Stimulated activated CD4-positive, alpha-beta T cell treated with anti-CD3 and anti-CD28 coated beads, Interleukin-1b, Interleukin-23, amount 100 ng/mL, for 1 hour (primary cell): ENCODE measurements at places on chromosomes 5 and 9.

DNA sequence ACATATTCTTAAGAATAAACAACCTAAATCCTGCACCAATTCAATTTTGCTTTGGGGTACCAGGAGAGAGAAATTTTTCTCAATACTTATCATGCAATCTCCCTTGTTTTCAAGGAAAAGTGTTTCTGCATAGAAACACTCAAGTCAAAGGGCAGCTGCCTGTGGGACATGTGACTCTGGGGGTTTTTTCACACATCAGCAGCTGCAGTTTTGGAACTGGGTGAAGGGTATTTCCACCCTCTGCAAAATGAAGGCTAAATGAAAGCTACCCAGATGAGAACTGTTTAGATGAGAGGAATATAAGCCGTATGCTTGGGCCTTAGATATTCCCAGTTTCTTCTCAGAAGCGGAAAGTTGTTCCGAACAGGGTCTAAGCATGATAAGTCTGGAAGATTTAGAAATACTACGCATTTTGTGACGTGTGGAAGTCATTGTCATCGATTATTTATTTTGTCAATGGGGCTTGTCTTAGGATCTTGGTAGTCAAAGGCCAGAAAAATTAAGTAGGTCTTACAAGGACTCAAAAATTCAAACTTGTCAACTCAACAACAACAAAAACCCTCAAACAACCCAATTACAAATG, 64.3 kb upstream of the BOD1 start:
- DNase-seq = no peak

DNA sequence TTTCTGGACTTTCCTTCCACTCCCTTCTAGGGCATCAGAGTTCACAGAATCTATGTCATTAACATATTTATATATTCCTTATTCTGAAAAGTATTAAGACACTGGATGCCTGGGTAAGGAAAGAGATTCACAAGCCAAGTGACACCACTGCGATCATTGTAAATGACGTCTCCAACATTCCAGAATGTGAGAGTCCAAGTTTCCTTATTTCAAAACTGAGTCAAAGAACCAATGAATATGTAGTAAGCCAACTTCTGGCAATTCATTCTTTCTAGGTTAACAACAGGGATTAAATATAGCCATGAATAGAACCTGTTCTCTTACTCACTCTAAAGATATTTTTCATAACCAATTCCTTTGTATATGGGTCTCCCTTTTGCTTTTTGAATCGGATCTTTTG, 18.1 kb downstream of the RAI14 start:
- no peak for DNase-seq

- no peak for DNase-seq
These were observed 21.6 kb upstream of the NNT start for GRCh38 chr5:43581398-43581797.

DNA sequence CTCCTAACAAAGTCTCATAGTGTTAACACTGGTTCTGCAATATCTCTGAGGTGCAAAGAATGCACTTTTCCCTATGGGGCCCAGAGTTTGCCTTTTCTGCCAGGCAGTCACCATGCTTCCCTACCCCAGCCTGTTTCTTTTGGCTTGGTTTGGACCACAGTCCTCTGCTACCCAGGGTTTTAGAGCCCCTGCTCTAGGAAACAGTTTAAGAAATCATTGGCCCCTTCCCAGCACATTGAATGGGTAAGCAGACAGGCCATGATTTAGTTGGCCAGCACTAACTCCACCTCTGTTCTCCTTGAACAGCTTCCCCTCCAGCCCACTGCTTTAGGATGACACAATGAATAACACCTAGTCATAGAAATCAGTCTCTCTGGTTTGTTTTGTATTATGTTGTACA, 73.2 kb downstream of the UBAP1 start:
- no peak for DNase-seq

DNA sequence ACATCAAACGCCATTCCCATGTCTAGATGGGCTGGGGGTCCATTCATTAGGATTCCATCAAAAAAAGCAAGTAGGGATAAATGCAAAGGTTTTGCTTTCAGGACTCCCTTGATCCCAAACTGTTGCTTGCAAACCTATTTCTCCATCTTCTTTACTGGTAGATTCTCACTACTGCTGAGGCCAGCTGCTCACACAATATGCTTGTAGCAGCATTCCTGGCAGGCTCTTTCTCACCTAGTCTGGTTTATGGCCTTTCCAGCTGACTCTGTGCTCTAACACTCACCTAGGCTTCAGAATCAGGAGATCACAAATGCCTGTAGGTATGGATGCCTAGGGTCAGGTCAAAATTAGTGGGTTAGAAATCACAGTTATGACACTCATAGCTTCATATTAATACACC, 274.7 kb downstream of the GABRB2 start:
- DNase-seq = no peak

DNA sequence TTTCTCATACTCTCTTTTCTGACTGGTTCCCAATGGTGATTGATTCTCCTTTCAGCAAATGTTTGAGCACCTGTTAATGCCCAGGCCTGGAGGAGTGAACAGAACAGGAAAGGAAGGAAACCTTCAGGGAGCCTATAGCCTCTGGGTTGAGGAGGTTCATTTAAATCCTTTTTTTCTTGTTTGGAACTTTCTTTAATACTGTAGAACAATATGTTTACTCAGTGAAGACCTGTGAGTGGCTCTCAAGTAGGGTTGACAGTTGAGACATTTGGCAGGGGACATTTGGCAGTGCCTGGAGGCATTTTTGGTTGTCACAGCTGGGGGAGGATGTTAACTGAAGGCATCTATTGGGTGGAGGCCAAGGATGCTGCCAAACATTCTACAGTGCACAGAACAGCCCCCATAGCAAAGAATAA, 6.1 kb upstream of the FAM120AOS start:
- DNase-seq = no peak

DNA sequence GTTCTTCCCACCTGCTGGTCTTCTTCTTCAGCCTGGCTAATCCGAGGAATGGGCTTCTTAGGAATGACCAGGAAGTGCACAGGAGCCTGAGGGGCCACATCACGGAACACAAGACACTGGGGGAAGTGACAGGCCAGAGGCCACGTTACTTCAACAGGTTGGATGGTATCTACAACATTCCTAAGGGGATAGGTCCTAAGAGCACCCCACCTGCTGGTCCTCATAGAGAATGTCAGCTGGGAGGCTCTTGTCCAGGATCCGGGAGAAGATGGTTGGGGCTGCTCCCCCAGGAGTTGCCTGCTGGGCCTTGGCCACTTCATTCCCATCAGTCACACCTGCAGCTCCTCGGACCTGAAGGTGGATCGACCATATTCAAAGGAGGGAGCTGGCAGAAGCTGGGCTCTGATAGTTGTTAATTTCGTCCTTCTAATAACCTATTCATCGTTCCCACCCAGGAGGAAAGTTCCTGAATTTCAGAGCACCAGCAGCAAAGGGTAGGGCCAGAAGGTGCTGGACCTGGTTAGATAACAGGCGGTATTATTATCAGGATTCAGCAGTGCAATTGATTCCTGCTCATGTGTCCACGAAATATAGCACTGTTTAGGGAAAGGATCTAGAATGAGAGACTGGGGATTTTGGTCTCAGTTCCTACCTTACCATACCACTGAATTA, 1.3 kb downstream of the HINT2 start:
- DNase-seq = no peak

GRCh38 chr5:107680099-107680498, 9.4 kb upstream of the EFNA5 start:
- DNase-seq = no peak

GRCh38 chr9:85112933-85113418, 443.4 kb downstream of the NTRK2 start:
- no peak for DNase-seq

DNA sequence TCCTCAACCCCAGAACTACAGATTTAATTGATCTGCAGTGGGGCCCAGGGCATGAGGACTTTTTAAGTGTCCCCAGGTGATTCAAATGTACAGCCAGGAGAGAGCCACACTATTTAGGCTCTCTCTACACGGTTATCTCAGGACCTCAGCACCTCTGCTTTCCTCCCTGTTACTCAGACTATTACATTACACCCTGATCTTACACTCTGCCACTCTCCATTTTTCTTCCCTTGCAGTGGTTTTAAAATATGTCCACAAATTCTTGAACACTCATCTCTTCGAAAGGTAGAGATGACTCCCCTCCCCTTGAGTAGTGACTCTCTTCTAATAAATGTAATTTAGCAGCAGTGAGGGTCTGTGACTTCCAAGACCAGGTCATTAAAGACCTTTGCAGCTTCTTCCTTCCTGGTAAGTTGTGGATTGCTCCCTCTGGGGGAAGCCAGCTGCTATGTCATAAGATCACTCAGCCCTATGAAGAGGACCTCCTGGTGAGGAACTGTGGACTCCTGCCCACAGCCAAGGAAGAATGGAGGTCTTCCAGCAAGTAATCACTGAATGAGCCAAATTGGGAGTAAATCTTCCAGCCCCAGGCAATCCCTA, 87.5 kb upstream of the SSBP2 start:
- DNase-seq = no peak

DNA sequence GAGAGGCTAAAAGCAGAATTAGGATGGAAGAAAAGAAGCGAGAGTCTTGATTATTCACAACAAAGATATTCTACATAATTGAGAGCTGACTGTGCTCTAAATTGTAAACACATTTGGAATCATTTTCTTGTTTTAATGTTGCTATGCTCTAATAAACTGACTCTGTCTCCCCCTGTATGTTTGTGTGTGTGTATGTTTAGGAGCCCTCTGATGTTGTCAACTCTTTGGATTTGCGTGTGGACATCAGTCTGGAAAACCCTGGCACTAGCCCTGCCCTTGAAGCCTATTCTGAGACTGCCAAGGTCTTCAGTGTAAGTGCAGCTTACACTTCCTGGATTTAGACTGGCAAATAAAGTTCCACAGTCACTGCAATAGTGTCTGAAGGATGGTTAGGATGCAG, 37.8 kb downstream of the MOCS2 start:
- no peak for DNase-seq

- no peak for DNase-seq
These were observed 82.6 kb downstream of the GALNT10 start for GRCh38 chr5:154273028-154273617.

GRCh38 chr5:179798771-179799643, 5.2 kb downstream of the LTC4S start:
- no peak for DNase-seq

- DNase-seq = no peak
These were observed 5.4 kb downstream of the ATP10B start for GRCh38 chr5:160846642-160847041.

DNA sequence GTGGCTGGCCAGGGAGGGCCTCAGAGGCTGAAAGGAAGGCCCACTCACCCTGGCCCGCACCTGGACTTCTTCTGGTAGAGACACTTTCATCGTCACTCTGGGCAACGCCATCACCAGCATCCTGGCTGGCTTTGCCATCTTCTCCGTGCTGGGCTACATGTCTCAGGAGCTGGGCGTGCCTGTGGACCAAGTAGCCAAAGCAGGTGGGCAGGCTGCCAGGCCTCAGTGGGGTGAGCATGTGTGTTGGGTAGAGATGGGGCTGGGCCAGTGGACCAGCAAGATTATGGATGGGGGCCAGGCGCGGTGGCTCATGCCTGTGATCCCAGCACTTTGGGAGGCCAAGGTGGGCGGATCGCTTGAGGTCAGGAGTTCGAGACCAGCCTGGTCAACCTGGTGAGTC, 12.6 kb downstream of the SLC6A7 start:
- no peak for DNase-seq

GRCh38 chr5:136455409-136455808, 90.1 kb upstream of the TRPC7 start:
- no peak for DNase-seq

DNA sequence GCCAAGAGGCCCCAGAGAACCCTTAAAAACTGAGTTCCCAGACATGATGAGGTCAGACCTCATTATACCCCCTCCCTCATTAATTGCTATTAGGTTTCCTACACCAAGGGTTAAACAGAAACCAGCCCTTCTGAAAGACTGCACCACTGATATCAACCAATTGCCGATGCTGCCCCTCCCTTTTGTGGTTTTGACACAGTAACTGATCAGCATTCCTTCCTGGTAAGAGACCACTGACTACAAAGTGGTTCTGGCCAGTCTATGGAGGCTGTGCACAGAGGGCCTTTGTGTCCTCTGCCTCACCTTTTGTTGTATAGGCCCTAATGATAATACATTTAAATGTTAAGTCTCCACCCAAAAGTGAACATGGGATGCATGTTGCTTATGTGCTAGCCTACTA, 201.5 kb downstream of the FRMD3 start:
- DNase-seq = no peak

- no peak for DNase-seq
These were observed 34.7 kb downstream of the INSL4 start for GRCh38 chr9:5265939-5266338.

DNA sequence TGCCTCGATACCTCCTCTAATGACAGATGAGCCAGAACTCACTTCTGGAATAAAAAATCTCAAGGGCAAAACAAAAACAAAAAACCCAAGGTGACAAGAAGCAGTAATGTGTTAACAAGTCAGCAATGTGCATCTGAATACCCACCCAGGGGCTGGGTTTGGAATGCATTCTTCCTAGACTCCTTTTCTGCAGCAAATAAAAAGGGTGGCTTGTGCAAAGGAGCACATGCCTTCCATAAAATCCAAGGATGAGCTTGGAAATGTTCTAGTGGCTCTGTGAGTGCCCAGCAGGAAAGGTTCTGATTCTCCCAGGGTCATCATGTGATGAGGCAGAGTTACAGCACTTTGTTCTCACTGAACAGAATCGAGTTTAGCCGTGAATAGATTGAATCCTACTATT, 599.9 kb downstream of the RAB3C start:
- no peak for DNase-seq

DNA sequence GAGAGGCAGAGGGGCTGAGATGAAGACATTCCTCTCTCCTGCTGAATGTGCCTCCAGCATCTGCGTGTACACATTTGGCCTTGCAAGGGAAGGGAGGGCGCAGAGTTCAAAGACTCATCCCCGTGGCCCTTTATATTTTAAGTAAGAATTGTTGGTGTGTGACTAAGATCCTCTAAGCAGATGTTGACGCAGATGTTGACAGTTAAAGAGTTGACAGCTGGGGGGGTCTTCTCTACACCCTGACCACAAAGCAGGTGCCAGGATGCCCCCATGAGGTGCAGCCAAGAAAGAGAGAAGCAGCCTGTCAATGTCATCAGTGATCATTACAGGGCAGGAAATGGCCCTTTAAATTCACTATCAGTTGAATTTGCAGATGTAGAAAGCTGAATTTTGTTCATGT, 262.9 kb downstream of the IRX1 start:
- DNase-seq = no peak

DNA sequence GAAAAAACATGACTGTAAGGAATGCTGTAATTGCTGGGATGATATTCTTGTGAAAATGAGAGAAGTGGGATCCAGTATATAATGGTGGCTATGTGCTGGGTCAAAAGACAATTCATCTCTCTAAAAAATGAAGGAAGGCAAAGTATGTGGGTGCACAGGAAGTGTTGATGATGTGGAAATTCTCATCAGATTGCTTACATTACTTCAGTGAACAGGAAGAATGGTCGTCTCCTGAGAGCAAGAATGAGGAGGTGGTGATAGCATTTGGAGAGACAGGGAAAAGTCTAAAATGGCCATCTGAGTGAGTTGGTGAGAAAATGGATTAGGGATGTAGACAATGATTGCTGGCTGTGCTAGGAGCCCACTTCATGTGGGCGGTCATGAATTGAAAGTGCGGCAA, 253.5 kb upstream of the NREP start:
- DNase-seq = no peak
